ENCODE measurements at places on chromosomes 5 and 9.

DNA sequence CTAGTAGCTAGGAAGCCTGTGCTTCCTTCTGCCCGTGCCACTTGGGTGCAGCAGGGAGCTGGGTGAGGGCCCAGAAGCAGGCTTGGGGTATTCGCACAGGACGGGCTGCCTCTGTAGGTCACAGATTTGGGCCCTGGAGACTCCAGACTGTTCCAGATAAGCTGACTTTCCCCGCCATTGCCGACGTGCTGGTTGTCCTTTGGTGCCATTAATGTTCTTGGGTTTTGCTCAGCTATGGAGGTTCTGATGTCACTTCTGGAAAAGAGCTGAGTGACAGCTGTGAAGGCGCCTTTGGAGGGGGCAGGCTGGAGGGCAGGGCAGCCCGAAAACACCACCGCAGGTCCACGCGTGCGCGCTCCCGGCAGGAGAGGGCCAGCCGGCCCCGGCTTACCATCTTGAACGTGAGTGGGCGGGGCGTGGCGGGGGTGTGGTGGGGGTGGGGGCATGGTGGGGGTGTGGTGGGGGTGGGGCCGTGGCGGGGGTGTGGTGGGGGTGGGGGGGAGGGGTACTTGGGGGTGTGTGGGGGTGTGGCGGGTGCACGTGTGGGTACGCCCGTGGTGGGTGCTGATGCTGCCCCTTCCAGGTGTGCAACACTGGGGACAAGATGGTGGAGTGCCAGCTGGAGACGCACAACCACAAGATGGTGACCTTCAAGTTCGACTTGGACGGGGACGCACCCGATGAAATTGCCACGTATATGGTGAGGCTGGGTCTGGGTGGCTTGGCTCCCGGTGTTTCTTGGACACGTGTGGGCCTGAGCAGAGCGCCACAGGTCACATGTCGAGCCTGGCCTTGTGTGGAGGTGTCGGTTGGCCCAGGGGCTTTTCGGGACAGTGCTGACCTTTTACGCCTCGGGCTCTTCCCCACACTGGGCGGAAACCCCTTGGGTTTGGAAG is 79.6 kb downstream of the WNK2 start:
- no peak for DNase-seq

DNA sequence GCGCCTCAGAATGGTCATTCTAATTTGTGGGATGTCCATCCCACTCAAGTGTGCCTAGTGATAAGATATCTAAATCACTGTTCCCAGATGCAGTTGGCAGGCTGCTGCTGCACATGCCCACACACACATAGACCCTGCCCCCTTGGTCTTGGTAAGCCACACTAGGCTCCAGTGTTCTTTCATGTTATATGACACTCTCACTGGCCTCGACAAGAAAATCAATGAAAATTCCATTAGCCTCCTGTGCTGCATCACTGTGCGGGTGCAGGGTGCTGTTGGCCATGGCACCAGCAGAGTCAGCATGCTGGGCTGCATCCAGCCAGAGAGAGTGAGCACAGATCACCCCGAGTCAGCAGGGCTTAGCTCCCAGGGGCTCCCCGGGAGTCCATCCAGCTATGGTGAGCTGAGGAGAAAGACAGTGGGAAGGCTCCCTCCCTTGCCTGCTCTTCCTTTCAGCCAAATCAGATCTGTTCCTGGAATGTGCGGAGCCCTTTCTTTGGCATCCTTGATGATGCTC is 59.9 kb downstream of the ABLIM3 start:
- DNase-seq = no peak

- no peak for DNase-seq
Observed at GRCh38 chr5:158406884-158407823, 548.2 kb upstream of the CLINT1 start.

DNA sequence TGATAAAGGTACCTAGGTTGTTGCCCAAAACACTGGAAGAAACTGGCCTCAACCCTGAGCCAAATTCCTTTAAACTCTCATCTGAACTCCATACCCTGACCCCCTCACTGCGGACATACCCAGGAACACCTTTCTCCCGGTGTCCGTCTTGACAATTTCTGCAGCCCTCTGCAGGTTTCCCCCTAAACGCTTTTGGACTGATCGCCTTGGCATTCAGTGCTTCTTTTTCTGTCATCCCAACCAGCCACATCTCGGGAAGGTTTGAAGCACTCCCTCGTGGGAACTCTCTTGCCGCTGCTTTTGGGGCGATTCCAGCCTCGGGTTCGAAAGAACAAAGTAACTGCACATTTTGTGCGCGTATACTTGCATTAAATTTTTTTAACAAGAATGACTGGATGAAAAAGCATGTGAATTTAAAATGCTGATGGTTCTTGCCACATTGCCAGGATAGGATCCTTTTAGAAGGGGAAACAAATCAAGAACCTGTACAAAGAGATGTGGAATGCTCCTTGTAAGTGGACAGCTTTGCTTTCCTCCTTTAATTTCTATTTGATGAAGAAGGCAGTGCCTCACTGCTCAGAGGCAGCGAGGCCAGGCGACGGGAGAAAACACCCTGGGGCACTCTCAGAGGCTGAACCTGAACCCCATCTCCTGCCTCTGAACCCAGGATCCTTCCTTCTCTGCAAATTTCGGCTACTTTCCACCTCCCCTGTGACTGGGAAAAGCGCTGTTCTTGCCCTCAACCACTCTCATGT is 615 bp downstream of the PSMD5 start:
- no peak for DNase-seq

DNA sequence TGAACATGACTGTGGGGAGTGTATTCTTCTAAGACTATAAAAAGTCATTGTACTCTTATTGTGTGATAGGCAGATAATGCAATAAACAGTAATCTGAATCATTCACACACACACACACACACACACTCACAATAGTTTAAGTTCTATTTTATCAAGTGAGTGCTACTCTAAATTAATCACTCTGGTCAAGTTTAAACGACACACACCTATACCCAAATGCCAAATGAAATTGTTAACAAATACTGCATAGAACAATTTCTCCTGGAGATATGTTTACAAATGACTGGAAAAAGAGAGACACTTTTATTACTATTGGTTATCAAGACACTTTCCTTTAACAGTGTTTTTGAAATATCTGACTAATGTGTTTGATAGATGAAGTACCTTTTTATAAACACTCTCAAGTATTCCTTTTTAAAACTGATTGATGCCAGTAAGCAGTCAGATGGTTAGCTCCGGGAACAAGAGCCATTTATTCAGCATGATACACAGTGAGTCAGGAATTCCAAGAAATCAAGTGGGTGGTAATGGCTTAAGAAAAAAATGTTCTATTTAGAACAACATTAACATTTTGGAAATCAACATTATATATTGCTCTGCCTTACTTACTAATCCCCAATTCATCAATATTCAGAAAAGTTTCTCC is 521.6 kb upstream of the ST8SIA4 start:
- no peak for DNase-seq

GRCh38 chr9:113471566-113471965 is 8.0 kb downstream of the RGS3 start:
- DNase-seq = no peak

DNA sequence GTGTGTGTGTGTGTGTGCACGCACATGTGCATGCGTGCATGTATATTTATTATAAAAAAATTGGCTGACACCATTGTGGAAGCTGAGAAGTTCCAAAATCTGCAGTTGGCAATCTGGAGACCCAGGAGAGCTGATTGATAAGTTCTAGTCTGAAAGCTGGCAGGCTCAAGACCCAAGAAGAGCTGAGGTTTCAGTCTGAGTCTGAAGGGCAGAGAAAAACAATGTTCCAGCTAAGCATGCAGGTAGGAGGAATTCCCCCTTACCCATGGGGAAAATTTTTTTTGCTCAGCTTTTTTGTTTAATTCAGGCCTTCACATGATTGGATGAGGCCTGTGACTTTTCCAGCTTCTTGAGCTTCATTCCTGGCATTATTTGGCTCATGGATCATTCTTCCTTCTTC is 31.2 kb upstream of the ACTBL2 start:
- DNase-seq = no peak

DNA sequence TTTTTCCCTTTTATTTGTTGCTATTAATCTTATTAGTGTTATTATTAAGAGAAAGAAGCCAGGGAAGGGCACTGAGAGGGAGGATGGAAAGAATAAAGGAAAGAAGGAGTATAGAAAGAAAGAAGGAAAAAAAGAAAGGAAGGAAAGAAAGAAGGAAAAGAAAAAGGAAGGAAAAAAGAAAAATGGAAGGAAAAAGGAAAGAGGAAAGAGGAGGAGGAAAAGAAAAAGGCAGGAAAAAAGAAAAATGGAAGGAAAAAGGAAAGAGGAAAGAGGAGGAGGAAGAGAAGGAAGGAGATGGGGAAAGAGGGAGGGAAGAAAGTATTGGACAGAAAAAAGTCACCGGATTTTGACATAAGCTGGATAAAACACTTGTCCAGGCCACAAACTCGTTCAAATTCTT is 47.8 kb downstream of the ANXA1 start:
- no peak for DNase-seq

DNA sequence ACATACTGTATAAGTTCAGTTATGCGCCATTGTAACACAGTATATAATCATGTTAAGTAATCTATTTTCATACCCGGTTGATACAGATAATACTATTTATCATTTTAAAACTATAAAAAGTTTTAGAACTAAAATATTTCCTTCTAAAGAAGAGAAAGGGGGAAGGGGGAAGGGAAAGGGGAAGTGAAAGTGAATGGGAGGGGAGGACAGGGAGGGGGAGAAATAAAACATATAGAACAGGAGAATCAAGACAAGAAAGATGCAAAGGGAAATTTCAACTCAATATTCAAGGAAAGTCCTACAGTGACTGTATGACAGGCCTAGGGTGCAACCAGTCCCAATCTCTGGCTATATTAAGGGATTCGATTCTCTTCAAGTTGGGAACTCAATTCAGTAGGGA is 1278.8 kb downstream of the MAT2B start:
- DNase-seq = no peak

DNA sequence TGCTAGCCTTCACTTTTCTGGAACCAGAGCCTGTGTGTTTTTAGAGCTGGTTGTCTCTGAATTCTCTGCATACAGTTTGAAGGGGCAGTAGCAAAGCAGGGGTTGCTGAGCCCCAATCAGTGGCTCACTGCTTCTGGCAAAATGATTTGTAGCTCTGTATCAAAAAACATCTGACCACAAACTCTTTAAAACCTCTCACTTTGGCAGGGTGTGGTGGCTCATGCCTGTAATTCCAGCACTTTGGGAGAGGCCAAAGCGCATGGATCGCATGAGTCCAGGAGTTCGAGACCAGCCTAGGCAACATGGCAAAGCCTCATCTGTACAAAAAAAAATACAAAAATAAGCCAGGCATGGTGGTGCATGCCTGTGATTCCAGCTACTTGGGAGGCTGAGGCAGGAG is 28.3 kb upstream of the APC start:
- no peak for DNase-seq

GRCh38 chr9:36174731-36175130 is 5.5 kb downstream of the CCIN start:
- no peak for DNase-seq

- DNase-seq = no peak
Observed at GRCh38 chr5:153094333-153094732, 396.1 kb upstream of the GRIA1 start.

DNA sequence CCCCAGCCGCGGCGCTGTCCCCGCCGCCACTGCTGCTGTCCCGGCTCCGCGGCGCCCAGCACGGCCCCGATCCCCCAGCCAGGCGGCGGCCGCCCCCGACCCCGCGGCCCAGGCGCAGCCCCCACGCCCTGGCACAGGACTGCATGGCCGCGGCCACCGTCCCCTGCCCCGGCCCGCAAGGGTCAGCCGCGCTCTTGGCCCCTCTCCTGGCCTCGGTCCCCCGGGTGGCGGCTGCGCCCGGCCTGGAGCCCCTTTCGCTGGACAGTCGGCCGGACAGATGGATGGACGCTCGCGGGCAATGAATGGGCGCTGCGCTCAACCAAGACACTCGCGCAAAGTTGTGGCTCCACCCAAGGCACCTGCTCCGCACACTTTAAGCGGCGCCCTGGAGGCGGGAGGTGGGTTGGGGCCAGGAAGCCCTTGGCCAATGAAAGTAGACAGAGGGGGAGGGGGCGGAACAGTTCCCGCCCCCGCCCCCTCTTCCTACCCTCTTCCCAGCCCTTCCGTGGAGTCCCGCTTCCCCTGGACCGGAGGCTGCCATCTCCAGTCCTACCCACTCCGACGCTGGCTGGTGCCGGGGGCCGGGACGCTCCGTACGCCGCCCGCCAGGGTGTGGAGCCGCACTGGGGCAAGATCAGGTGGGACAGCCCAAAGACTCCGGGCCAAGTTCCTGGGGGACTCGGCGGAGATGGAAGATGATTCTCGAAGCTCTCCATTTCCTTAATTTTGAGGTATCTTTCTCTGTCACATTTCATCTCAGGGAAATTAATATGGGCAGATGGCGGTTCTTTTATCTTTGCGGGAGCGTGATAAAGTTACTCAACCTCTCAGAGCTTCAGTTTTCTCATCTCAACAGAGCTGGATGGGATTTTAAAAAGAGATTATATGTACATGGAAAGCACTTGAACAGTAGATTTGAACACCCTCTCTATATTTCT is at the start of gene GLDC:
Gene GLDC (minus strand): TSS at position 375 of the 938 bp plus-strand sequence. CDS start 230 bp downstream, at position 145.
- DNase-seq = no peak

- DNase-seq = no peak
Observed at GRCh38 chr5:76180814-76181805, 97.9 kb downstream of the SV2C start.

GRCh38 chr5:122421374-122422079 is 109.5 kb downstream of the SNCAIP start:
- DNase-seq = no peak

DNA sequence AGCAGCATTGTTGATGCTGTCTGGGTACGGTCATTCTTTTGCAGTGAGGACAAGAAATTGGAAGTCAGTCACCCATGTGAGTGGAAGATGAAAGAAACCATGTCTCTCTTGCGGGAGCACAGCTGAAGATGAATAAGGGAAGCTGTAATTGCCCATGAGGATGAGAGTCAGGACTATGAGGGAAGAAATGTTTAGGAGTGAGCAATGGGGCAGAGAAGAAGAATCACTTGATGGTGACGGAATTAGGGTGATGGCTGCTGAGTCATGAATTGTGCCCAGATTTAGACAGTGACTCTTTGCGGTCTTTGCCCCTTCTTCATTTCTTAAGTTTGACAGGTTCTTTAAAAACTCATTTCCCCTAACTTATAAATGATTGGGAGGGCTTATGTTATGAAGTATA is 183.3 kb downstream of the MAST4 start:
- no peak for DNase-seq

- no peak for DNase-seq
Observed at GRCh38 chr5:179229331-179229831, 115.9 kb downstream of the ADAMTS2 start.

GRCh38 chr5:41094871-41095270 is 23.7 kb upstream of the MROH2B start:
- DNase-seq = no peak

All from activated CD4-positive, CD25-positive, alpha-beta regulatory T cell treated with anti-CD3 and anti-CD28 coated beads, Interleukin-2, amount 50 U/mL, for 16 hours (primary cell).